ENCODE measurements at places on chromosomes 12 and 14. TPM values are rescaled to one million over a fixed set of nuclear protein-coding genes. Genes with fewer than 3 reads are reported as not detected.

SLCO1B1 gene
- total RNA-seq = 0.09 TPM

FLRT2 gene
- 2.8 TPM for total RNA-seq

ADSS1 gene
- 7.8 TPM for total RNA-seq

MYO1A gene
- not detected for total RNA-seq

LACRT gene
- not detected for total RNA-seq

SDR9C7 gene
- total RNA-seq = not detected

CCDC196 gene
- not detected for total RNA-seq

SLC6A13 gene
- not detected for total RNA-seq

SLCO1A2 gene
- total RNA-seq = 10.3 TPM

CARMIL3 gene
- total RNA-seq = 5.8 TPM

DRAM1 gene
- total RNA-seq = 6.3 TPM

RNU6-7 gene
- not detected for total RNA-seq

CACNA1C gene
- total RNA-seq = 0.81 TPM

HOXC5 gene
- not detected for total RNA-seq

AVPR1A gene
- 0.22 TPM for total RNA-seq

TSPAN9 gene
- total RNA-seq = 19.0 TPM

NANOG gene
- 211 TPM for total RNA-seq

FRMD6 gene
- total RNA-seq = 8.5 TPM

TAC3 gene
- total RNA-seq = 4.4 TPM

WNT5B gene
- 0.61 TPM for total RNA-seq

KRT2 gene
- total RNA-seq = not detected

C12orf54 gene
- total RNA-seq = not detected

KRT79 gene
- not detected for total RNA-seq

TAS2R50 gene
- total RNA-seq = 0.77 TPM

STAC3 gene
- total RNA-seq = 2.0 TPM

LRRC10 gene
- not detected for total RNA-seq

PIWIL1 gene
- not detected for total RNA-seq

SIX1 gene
- total RNA-seq = 0.17 TPM

CD63 gene
- 589 TPM for total RNA-seq

SNW1 gene
- total RNA-seq = 97.2 TPM

NTN4 gene
- 0.13 TPM for total RNA-seq

MBD6 gene
- 66.0 TPM for total RNA-seq

SERPINA12 gene
- total RNA-seq = not detected

CCDC38 gene
- total RNA-seq = not detected

RD3L gene
- total RNA-seq = not detected

BATF gene
- total RNA-seq = not detected

DACT1 gene
- total RNA-seq = 4.6 TPM

SOX5 gene
- total RNA-seq = 3.1 TPM

KRT73 gene
- not detected for total RNA-seq

SUOX gene
- 21.0 TPM for total RNA-seq

KLRG1 gene
- 2.1 TPM for total RNA-seq

TMEM132D gene
- 6.1 TPM for total RNA-seq

GPRC5D gene
- total RNA-seq = not detected

RNU4-1 gene
- total RNA-seq = 3,277 TPM

RECQL gene
- 42.9 TPM for total RNA-seq

MYBPC1 gene
- total RNA-seq = not detected

PAPLN gene
- 6.9 TPM for total RNA-seq

AJUBA gene
- 44.3 TPM for total RNA-seq

FIGNL2 gene
- 19.7 TPM for total RNA-seq

TMEM179 gene
- 11.4 TPM for total RNA-seq

CCDC198 gene
- not detected for total RNA-seq

TAS2R19 gene
- 2.6 TPM for total RNA-seq

REM2 gene
- total RNA-seq = 1.4 TPM
